Vagina (tissue), 2 donors: ENCODE measurements at places on chromosomes 1 and 21. TPM values are rescaled to one million over a fixed set of nuclear protein-coding genes. Genes with fewer than 3 reads are reported as not detected.

PPCS gene
- total RNA-seq = 48.9 TPM

MAP3K21 gene
- 6.9 TPM for total RNA-seq

OR6K6 gene
- not detected for total RNA-seq

SLC2A5 gene
- total RNA-seq = 8.1 TPM

SPRR5 gene
- not detected for total RNA-seq

RORC gene
- 8.1 TPM for total RNA-seq

DESI2 gene
- total RNA-seq = 25.5 TPM

UQCRHL gene
- total RNA-seq = 1.5 TPM

EPHB2 gene
- 3.9 TPM for total RNA-seq

- peaks cover 23% of the 10 kb centered on the region for H3K4me1 ChIP-seq
- no peaks in the 10 kb centered on the region for H3K27me3 ChIP-seq
- H3K27ac ChIP-seq = no peak overlapping the region
- no peaks in the 10 kb centered on the region for H3K36me3 ChIP-seq
- no peak overlapping the region for H3K4me3 ChIP-seq
- no peak for DNase-seq
These were observed 475.4 kb downstream of the PTPRU start for GRCh38 chr1:29711582-29712283.

DNA sequence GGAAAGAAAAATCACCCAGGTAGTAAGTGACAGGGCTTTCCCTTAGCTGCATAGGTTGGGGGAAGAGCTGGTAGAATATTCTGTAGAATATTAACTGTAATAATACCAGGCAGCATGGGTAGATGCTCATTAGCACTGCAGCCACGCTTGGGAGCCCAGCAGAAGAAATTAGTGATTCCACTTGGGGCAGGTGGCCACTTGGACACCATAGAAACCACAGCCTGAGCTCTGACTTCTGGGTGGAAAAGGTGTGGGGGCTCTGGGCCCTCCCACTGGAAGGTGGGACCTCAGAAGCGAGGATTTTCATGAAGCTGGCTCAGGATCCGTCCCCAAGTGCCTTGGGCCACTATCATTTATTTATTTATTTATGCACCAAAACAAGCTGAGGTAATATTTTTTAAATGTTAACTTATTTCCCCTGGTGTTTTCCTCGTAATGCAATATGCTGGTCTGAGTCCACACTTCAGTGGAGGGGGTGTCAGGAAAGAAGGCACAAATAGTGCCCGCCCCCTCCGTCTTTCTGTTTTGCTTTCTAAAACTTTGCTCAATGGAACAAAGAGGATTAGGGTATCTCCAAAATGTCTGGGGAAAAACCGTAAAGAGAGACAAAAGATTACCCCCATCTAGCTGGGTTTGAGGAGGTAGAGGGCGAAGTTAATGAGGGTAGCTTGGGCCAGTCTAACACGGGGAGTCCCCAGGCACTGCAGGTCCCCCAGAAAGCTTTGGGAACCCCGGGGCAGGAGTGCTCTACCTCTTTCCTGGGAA lies 75.2 kb upstream of the GADD45A start:
- peaks cover 21% of the 10 kb centered on the region for H3K4me1 ChIP-seq
- H3K4me3 ChIP-seq = no peak overlapping the region
- H3K36me3 ChIP-seq = no peaks in the 10 kb centered on the region
- no peak overlapping the region for H3K27ac ChIP-seq
- no peak for DNase-seq

DNA sequence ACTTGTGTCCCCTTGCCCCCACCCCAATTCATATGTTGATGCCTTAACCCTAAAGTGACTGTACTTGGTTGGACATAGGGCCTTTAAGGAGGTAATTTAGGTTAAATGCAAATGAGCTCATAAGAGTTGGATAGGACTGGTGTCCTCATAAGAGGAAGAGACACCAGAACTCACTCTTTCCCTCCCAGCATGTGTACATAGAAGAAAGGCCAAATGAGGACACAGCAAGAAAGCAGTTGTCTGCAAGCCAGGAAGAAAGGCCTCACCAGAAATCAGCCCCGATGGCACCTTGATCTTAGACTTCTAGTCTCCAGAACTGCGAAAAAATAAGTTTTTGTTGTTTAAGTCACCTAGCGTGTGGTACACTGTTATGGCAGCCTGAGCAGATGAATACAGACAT lies 45.5 kb downstream of the RAB3GAP2 start:
- DNase-seq = no peak
- H3K4me1 ChIP-seq = peaks cover 7% of the 10 kb centered on the region
- no peaks in the 10 kb centered on the region for H3K36me3 ChIP-seq
- H3K4me3 ChIP-seq = no peak overlapping the region

GRCh38 chr1:172132836-172133235 lies 287.6 kb upstream of the C1orf105 start:
- no peaks in the 10 kb centered on the region for H3K4me1 ChIP-seq
- no peak overlapping the region for H3K27ac ChIP-seq
- H3K4me3 ChIP-seq = no peak overlapping the region
- no peaks in the 10 kb centered on the region for H3K36me3 ChIP-seq

DNA sequence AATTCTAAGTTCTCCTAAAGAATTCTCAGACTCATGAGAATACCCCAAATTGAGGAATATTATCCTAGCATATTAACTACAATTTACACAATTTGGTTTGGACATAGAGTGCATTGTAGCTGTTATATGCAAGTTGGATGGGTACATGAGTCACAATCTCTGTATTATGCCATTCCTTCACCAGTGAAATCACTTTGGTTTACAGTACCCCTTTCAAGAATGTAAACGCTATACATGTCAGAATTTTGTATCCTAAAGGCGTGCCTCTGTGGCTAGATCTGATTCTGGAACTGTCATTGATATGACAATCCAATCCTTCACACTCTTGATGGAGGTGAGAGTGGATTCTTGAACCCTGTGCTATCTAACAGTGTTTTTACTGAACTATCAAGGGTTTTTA lies 6.7 kb upstream of the IL10RB start:
- no peak for DNase-seq
- no peaks in the 10 kb centered on the region for H3K36me3 ChIP-seq
- H3K4me1 ChIP-seq = no peaks in the 10 kb centered on the region
- H3K27me3 ChIP-seq = no peaks in the 10 kb centered on the region
- no peak overlapping the region for H3K4me3 ChIP-seq
- no peak overlapping the region for H3K27ac ChIP-seq

GRCh38 chr1:212670301-212670700 lies 29.3 kb downstream of the BATF3 start:
- no peak for DNase-seq
- H3K36me3 ChIP-seq = no peaks in the 10 kb centered on the region
- no peaks in the 10 kb centered on the region for H3K27me3 ChIP-seq
- H3K4me1 ChIP-seq = peaks cover 15% of the 10 kb centered on the region

- H3K27me3 ChIP-seq = no peaks in the 10 kb centered on the region
- H3K4me3 ChIP-seq = no peak overlapping the region
- H3K27ac ChIP-seq = no peak overlapping the region
- no peaks in the 10 kb centered on the region for H3K4me1 ChIP-seq
- H3K36me3 ChIP-seq = no peaks in the 10 kb centered on the region
These were observed 162.0 kb upstream of the C21orf91 start for GRCh38 chr21:17981060-17981740.

GRCh38 chr1:154466921-154467417 lies 35.0 kb upstream of the TDRD10 start:
- H3K4me1 ChIP-seq = peaks cover 16% of the 10 kb centered on the region
- no peaks in the 10 kb centered on the region for H3K27me3 ChIP-seq
- no peak overlapping the region for H3K27ac ChIP-seq
- DNase-seq = no peak

DNA sequence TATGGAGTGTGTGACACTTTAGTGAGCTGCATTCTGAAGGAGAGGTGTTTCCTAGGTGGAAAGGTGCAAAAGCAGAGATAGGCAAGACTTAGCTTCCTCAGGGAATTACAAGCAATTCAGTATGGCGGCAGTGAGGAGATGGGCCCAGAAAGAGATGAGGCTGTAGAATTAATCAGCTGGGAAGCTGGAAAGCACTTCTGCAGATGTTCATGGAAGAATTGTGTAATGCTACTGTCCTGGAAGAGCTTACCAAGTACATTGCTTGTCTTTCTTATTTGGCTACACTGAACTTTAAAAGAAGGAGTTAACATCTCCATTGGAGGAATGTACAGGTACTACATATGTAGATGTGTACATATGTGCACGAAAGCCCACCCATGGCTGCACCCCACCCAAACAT lies 103.7 kb upstream of the DPT start:
- no peak overlapping the region for H3K27ac ChIP-seq
- H3K4me3 ChIP-seq = no peak overlapping the region
- no peaks in the 10 kb centered on the region for H3K27me3 ChIP-seq
- no peaks in the 10 kb centered on the region for H3K36me3 ChIP-seq

GRCh38 chr1:85943526-85943925 lies 213.0 kb downstream of the COL24A1 start:
- no peaks in the 10 kb centered on the region for H3K27me3 ChIP-seq
- no peak overlapping the region for H3K27ac ChIP-seq
- H3K36me3 ChIP-seq = no peaks in the 10 kb centered on the region
- no peaks in the 10 kb centered on the region for H3K4me1 ChIP-seq
- no peak overlapping the region for H3K4me3 ChIP-seq

DNA sequence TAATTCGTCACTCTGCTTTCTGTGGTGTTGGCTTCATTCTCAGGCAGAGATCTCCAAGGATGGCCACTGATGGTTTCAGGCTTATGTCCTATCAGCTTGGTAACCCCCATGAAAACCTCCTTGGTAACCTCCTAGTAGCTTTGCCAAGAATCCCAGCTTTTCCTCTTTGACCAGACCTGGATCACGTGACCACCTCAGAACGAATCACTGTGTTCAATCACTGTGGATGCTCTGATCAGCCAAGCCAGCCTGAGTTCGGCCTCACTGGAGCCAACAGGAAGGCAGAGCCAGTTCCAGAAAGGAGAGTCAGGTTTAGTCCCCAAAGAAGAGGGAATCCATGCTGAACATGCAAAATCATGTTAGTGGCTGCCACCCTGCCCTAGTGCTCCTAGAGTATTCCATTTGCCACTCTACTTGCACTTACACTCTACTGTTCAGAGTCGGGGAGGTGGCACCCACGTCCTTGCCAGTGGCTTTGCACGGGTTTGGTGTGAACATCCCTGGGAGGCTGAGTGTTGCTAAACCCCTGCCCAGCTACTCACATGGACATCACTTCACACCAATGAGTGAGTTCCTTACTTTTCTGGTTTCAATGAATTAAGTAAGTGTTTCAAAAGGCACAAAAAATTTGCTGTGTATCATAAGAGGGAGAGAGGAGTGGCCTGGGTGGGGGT lies 33.5 kb upstream of the SSBP3 start:
- H3K27me3 ChIP-seq = no peaks in the 10 kb centered on the region
- H3K4me3 ChIP-seq = no peak overlapping the region
- DNase-seq = no peak
- no peaks in the 10 kb centered on the region for H3K36me3 ChIP-seq
- no peak overlapping the region for H3K27ac ChIP-seq
- no peaks in the 10 kb centered on the region for H3K4me1 ChIP-seq

- DNase-seq = no peak
- H3K4me3 ChIP-seq = no peak overlapping the region
- no peaks in the 10 kb centered on the region for H3K27me3 ChIP-seq
- H3K4me1 ChIP-seq = no peaks in the 10 kb centered on the region
- H3K36me3 ChIP-seq = no peaks in the 10 kb centered on the region
These were observed 22.8 kb upstream of the TIAM1 start for GRCh38 chr21:31366825-31367224.

GRCh38 chr21:43919871-43920801 lies 55.1 kb downstream of the AGPAT3 start:
- no peaks in the 10 kb centered on the region for H3K27me3 ChIP-seq
- H3K36me3 ChIP-seq = no peaks in the 10 kb centered on the region
- H3K27ac ChIP-seq = no peak overlapping the region
- no peak overlapping the region for H3K4me3 ChIP-seq
- DNase-seq = no peak
- H3K4me1 ChIP-seq = peaks cover 69% of the 10 kb centered on the region

DNA sequence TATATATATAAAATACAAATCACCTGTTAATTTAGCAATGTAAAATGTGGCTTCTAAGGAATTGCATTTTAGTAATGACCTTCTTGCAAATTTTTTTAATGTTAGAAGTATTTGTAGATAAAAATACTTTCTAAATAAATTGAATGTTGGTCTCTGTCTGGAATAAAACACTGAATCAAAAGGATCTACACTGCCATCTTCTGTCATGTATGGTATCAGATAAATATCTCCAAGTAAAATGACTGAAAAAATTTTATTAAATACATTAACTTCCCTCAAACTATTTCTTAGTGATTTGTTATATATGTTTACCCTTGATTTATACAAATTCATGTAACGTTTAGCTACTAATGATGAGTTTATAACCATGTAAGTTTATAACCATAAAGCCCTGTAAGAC lies 2029.3 kb downstream of the MRPL39 start:
- H3K36me3 ChIP-seq = no peaks in the 10 kb centered on the region
- no peak overlapping the region for H3K4me3 ChIP-seq
- H3K4me1 ChIP-seq = no peaks in the 10 kb centered on the region
- H3K27me3 ChIP-seq = no peaks in the 10 kb centered on the region
- no peak for DNase-seq

DNA sequence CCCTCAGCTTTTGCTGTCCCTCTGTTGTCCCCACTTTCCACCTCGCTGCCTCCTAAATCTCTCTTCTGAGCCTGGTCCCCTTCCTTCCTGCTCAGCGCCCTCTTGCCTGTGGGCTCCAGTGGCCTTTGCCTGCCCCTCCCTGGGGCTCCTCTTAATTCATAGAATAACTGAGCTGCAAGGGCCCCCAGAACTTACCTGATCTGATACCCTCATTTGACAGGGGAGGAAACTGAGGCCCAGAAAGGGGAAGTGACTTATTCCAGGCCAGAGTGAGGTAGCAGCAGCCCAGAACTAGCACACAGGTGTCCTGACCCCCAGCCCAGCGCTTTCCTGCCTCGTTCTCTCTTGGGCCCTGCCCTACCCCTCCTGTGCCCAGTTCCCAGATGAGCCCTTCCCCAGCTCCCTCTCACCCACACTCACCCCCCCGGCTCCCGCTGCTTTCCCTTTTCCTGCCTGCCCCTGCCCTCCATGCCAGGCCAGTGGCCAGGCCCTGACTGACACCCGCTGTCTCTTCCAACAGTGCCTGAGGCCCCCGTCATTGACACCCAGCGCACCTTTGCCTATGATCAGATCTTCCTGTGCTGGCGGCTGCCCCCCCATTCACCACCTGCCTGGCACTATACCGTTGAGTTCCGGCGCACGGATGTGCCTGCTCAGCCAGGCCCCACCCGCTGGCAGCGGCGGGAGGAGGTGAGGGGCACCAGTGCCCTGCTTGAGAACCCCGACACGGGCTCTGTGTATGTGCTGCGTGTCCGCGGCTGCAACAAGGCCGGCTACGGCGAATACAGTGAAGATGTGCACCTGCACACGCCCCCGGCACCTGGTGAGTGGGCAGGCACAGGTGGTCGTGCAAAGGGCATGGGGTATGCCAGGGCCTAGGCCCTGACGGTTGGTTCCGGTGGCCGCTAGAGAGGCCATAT lies 5.7 kb downstream of the TRIM46 start:
- no peak overlapping the region for H3K27ac ChIP-seq
- H3K27me3 ChIP-seq = no peaks in the 10 kb centered on the region
- no peak overlapping the region for H3K4me3 ChIP-seq
- DNase-seq = peak; percentile 81

DNA sequence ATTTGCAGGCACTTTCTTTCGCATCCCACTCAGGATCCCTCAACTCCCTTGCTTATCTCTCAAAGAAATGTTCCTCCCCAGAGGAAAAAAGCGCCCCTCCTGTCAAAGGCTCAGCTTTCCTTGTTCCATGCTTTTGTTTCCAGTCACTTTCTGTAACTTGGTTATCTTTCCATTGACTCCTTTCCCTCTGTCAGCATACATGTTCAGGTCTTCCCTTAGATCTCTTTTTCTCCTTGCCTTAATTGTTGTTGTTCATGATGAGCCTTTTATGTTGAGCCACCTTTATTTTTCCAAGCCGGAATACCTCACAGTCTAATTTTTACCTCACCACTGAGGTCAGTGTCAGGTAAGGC lies 46.5 kb upstream of the PODN start:
- H3K27me3 ChIP-seq = no peaks in the 10 kb centered on the region
- peak overlapping the region; percentile 50 for H3K4me3 ChIP-seq
- peak overlapping the region; percentile 56 for H3K27ac ChIP-seq
- DNase-seq = no peak
